Dorsolateral prefrontal cortex (tissue), 122 donors: ENCODE measurements at places on chromosomes 6 and 20. TPM values are rescaled to one million over a fixed set of nuclear protein-coding genes. Genes with fewer than 3 reads are reported as not detected.

GRCh38 chr6:144351379-144352127 is 66.4 kb downstream of the UTRN start:
- DNase-seq, result no peak

DNA sequence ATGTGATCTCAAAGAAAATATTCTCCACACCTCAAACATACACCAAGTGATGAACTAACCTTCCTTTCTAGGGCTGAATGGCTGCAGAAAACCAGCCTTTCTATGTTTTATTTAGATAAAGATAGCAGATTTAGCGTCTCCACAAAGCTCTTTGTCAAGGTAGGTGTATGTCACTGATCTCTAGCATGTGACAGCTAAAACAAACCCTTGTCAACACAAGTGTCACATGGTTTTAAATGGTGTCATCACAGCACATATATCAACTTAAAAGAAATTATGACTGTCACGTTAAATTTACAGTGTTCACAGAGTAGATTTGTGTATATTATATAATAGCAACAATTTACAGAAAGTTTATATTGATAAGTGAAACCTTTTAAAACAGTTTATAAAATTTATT is 58.3 kb downstream of the TENT5A start:
- no peak for DNase-seq

GRCh38 chr6:41045664-41046063 is 3.4 kb downstream of the TSPO2 start:
- DNase-seq, result no peak

DNA sequence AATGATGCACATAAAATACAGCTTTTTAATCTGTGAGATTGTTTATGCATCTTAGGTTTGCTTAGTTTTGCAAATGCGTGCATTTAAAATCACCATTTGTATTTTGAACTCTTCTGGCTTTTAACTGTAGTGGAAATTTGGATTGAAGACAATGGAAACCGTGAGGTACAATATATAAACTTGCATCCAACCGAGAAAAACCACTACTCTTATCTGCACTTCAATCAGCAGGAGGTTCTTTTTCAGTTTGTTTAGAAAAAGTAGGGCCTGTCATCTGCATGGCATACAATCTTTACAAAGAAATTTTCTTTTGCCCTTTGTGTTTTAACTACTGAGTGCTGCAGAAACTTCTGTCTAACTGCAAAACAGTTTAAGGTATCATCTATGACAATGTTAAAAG is 132.8 kb downstream of the LAMA2 start:
- DNase-seq, result no peak

GRCh38 chr6:70028926-70029325 is 162.6 kb downstream of the COL19A1 start:
- DNase-seq, result no peak

MCHR2 gene
- 7.9 TPM for total RNA-seq

CHD6 gene
- total RNA-seq, result 162 TPM

MICA gene
- total RNA-seq, result 7.4 TPM
